ENCODE measurements at places on chromosomes 6 and 20.

- no peak for DNase-seq
These were observed 16.6 kb upstream of the PCMTD2 start for GRCh38 chr20:64238851-64239387.

DNA sequence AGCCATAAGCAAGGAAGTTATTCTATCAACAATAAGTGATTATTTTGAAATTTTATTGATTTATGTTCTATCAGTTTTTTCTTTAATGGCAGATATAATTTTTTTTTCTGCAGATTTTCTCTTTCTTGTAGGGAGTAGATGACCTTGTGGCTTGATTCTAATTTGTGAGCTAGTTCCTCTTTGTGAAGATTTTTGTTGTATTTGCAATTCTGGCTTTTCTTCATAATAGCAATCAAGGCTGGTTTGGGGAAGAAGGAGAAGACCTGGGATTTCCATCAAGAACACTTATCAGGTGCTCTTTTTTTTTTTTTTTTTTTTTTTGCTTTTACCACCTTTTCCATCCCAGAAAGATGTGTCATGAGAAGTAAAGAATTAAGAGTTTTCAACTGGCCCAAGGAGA, 324.2 kb upstream of the MAN1A1 start:
- DNase-seq: no peak

- DNase-seq: no peak
These were observed 170.0 kb upstream of the DTNBP1 start for GRCh38 chr6:15832841-15833240.

- DNase-seq: no peak
These were observed 236.0 kb downstream of the TTLL2 start for GRCh38 chr6:167560673-167561569.

DNA sequence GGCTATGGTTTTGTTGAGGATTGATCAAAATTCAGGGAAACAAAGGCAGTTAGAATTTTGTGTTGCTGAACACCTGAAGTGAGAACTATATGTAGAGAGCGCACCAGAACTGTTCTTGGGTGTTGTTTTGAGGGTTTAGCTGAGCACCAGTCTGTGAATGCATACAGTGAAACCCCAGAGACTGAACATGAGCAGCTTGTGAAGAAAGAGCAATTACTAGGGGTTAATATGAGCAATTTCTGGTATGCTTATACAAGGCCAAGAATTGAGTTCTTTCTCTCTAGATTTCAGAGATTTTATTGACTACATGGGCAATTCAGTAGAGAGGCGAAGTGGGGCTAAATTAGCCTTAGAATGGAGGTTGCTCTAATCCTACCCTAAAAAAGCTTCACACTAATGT, 93.9 kb downstream of the CD2AP start:
- DNase-seq: no peak

GRCh38 chr6:72651174-72651573, 29.3 kb downstream of the KCNQ5 start:
- no peak for DNase-seq

DNA sequence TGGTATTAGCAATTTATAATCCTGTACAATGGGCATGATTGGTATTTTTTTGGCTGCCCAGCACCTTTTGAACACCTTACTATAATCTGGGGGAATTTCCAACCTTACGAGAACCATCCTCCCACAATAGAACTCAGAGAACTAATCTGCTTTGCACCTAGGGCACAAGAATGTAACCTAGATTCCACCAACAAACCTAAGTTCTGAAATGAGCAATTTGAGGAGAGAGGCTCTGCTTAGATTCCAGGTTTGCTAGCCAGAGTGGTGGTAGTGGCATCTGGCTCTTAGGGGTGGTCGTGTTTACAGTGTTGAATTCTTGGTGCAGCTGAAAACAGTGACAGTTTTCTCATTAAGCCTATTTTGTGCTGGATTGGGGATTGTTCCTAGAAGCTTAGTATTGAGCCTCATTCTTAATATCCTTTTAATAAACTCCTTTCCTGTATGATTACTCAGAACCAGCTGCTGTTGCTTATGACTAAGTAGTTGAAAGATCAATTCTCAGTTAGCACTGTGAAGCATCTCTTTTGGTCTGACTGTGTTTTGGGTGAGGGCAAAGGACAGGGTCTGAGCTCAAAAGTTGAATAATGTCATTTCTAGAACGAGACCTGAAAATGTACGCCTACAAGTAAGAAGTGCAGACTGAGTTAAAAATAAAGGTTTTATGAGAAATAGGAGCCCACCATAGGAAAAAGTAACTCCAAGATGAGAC, 385.6 kb downstream of the CDKAL1 start:
- no peak for DNase-seq

GRCh38 chr6:90347411-90347851, 50.8 kb upstream of the BACH2 start:
- DNase-seq: no peak

DNA sequence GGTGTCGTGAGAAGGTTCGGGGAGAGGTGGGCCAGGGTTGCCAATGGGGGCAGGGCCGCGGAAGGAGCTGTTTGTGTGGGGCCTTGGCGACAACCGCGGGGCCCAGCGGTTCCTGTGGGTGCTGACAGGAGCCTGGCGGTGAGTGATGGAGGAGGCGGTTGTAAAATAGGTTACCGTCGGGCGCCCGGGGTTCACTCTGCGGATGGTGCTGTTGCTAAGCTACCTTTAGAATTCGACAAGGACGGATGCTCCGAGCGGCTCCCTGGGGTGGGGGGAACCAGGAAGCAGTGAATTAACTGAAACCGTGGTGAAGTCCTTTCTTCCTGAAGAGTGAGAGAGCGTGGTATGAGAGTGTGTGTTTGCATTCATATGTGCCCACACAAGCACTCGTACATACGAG, 61.7 kb downstream of the CDH22 start:
- DNase-seq: no peak

DNA sequence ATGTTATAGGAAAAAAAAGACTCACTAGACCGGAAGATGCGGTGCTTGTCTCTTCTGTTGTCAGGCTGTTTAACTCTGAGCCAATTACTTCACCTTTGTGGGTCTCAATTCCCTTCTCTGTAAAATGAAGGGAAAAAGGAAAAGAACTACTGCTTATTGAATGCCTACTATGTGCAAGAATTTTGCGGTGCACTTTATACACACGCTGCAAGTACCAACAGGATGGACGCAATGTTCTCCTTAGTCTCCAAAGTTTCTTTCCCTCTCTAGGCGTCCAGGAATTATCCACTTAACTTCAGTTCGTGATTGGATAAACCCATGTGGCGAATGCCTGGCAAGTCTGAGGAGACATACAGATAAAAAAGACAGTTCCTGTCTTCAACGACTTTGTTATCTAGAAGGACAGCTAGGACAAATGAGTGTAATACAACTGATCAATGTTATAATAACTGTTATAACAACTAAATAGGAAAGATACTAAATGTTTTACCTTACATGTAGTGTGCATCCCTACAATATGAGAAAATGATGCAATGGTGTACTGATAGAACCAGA, 69.0 kb upstream of the JARID2 start:
- no peak for DNase-seq
